ENCODE measurements at places on chromosomes 12 and 14. TPM values are rescaled to one million over a fixed set of nuclear protein-coding genes. Genes with fewer than 3 reads are reported as not detected.

DNA sequence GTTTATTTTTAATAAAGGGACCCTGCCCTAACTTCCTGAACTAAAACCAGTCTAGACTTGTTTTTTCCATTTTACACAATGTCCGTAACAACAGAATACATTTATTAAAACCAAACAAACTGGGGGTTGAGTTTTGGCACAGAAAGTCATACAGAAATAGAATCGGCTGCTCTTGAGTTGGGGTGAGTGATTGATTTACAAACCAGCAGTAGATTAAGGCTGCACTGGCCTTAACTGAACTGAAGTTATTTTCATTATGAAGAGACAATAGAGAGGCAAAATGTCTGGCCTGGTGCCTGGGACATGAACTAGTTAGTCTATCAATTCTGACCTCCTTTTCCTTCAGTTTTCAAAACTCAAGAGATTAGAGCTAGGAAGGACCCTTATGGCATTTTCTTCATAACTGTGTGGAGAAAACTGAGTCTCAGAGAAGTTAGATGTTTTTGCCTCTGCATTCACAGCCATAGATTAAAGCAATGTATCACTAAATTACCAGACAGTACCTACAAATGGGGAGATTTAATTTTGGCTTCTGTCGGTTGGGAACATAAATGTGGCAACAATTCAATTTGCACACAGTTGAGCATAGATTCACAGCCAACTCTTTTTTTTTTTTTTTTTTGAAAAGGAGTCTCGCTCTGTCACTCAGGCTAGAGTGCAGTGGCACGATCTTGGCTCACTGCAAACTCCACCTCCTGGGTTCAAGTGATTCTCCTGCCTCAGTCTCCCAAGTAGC is 19.8 kb upstream of the MGP start:
- no peak for DNase-seq

The HOXC4 gene
- 0.65 TPM for total RNA-seq

The FBRSL1 gene
- 97.5 TPM for total RNA-seq

The DENND5B gene
- 0.99 TPM for total RNA-seq

DNA sequence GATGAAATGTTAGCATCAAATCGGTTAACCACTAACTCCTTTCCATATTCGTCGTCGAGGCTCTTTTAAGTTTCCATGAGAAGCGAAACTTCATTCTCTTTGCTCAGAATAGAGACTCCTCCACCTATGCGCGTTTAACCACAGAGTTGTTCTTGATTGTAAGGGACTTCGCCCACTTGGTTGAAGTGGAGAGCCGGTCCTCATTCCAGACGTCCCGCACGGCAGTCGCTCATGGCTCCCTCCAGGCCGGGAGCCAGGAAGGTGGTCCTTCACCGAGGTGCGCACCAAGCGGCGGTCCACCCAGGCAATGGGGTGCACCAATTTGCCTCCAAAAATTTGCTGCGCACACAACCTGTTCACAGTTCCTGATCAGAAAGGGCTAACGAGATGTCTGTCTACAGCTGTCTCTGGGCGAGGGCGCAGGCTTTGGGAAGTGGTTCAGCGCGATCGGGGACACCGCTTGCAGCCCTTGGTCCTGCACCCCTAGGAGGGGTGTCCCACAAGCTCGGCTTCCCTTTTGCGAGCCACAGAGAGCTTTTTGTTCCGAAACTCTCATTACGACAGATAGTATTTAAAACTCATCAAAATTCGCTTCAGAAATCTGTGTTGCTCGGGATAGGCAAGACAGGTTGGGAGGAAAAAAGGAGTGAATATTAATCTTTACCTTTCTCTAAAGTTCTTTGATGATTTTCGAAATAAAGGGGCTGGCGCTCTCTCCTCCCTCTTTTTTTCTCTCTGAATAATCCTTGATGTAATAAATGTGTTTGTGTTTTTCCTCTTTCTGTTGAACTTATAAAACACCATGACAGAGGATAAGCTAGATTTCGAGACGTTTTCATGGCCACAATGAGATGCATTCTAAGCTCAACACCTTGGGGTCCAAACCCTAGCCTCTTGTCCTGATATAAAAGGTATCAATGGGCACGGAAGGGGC is 6.4 kb upstream of the ALX1 start:
- no peak for DNase-seq

DNA sequence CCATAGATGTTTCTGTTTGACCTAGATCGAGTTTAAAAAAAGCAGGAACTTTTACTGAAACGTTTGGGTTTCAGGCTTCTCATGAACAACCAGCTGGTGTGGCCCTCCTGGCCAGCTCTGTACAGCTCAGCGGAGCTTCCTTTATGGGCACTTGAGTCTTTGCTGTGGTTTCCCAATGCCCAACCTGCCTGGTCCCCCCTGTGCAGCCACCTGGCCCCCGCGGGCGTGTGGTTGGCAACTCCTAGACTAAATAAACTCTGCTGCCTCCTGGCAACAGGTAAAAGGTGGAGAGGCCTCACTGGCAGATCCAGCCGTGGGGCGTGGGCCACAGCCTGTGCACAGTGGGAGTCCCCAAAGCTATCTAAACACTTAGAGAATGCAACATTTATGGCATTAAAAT is 38.7 kb downstream of the ADGRD1 start:
- peak; percentile 6 for DNase-seq

DNA sequence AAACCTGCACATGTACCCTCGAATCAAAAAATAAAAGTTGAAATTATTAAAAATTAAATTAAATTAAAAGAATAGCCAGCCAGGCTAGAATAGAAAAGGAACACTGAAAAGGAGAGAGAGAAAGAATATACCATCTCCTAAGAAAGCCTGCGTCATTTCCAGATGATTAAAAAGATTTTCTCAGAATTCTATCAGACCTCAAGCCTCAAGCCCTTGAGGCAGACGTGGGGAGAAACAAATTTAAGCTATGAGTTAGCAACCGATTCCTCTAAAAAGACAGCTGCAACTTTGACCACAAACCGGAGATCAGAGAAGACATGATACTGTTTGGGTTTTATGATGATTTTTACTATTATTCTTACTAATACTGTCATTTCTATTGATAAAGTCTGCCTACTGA is 138.3 kb downstream of the KSR2 start:
- no peak for DNase-seq

The DIO3 gene
- total RNA-seq: not detected

DNA sequence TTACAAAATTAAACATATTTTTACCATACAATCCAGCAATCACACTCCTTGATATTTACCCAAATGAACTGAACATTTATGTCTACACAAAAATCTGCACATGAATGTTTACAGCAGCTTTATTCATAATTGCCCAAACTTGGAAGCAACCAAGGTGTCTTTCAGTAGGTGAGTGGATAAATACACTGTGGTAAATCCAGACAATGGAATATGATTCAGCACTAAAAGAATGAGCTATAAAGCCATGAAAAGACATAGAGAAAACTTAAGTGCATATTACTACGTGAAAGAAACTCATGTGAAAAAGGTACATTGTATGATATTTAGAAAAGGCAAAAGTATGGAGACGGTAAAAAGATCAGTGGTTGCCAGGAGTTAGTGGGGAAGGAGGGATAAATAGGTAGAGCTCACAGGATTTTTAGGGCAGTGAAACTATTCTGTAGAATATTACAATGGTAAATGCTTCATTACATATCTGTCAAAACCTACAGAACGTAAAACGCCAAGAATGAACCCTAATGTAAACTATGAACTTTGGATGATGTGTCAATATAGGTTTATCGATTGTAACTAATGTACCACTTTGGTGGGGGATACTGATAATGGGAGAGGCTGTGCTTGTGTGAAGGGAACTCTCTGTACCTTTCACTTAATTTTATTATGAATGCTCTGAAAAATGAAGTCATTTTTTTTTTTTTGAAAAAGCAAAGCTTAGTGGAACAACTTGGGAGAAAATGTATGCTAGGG is 295.7 kb downstream of the CEP128 start:
- no peak for DNase-seq

DNA sequence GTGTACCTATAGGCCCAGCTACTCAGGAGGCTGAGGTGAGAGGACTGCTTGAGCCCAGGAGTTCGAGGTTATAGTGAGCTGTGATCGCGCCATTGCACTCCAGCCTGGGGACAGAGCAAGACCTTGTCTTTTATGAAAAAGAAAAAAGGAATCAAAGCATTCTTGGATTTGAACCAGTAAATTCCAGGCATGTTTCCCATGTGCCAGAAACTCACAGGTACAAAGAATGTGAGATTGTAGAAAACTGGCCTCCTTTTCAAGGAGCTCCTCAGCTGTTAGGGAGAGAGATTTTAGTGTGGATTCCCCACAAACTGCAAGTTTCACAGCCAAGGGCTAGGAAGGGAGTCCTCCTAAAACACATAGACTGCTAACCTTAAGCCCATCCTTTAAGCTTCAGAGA is 95.0 kb downstream of the FOXN4 start:
- no peak for DNase-seq

The PNN gene
- total RNA-seq: 116 TPM

GRCh38 chr12:109555431-109556315 is 17.6 kb downstream of the MMAB start:
- DNase-seq: no peak

- DNase-seq: peak; percentile 87
Observed at GRCh38 chr12:103840876-103841689, at the start of gene NT5DC3. Gene NT5DC3, minus strand, starts transcription at chr12:103841234. Its CDS starts 78 bp downstream, at chr12:103841156.

GRCh38 chr12:2267703-2268470 is 215.1 kb downstream of the CACNA1C start:
- DNase-seq: no peak

The MEG3 gene
- not detected for total RNA-seq

The ZC3H10 gene
- 15.1 TPM for total RNA-seq

- no peak for DNase-seq
Observed at GRCh38 chr14:70988452-70988851, 81.2 kb downstream of the PCNX1 start.

- DNase-seq: no peak
Observed at GRCh38 chr12:118189741-118190191, 53.8 kb downstream of the PEBP1 start.

DNA sequence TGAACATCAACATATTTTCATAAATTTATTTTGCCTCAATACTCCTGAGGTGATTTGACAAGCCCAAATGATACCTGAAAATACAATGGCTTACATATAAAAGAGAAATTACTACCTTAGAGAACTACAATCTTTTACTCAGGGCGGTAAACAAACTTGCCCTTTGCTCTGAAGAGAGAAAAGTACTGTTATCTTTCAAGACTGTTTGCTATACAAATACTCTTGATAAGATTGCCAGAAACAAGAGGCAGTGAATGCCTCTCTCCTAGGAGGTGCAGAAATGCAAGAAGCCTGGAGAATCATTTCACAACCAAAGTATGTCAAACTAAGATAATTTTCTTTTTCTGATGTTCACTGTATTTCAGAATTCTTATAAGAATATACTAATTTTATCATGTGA is 160.3 kb downstream of the ALX1 start:
- DNase-seq: no peak

DNA sequence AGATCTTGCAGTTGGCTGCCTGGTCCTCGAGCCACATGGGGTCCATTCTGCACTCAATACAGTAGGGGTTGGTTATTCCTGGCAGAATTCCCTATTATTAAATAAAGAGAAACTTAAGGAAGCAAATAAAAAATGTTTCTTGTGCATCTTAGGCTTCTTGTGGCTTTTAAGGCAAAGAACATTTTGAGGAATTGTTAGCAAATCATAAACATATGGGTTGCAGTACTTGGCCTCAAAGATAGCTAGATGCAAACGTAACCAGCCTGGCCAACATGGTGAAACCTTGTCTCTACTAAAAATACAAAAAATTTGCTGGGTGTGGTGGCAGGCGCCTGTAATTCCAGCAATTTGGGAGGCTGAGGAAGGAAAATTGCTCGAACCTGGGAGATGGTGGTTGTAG is 50.8 kb upstream of the KCNA5 start:
- DNase-seq: no peak

GRCh38 chr14:65371784-65372183 is 40.7 kb upstream of the FUT8 start:
- DNase-seq: no peak
